ENCODE measurements at places on chromosomes 13 and 19.

- no peak for DNase-seq
Measured at GRCh38 chr19:48686088-48686487, 9.7 kb upstream of the FUT2 start.

GRCh38 chr19:5977222-5977784 is 637 bp downstream of the RANBP3 start:
- DNase-seq: no peak

GRCh38 chr13:19791953-19792537 is 9.3 kb upstream of the PSPC1 start:
- DNase-seq: no peak

- no peak for DNase-seq
Measured at GRCh38 chr13:43360171-43360570, 336.8 kb downstream of the DNAJC15 start.

- DNase-seq: no peak
Measured at GRCh38 chr19:35205733-35206323, 22.7 kb downstream of the FAM187B start.

DNA sequence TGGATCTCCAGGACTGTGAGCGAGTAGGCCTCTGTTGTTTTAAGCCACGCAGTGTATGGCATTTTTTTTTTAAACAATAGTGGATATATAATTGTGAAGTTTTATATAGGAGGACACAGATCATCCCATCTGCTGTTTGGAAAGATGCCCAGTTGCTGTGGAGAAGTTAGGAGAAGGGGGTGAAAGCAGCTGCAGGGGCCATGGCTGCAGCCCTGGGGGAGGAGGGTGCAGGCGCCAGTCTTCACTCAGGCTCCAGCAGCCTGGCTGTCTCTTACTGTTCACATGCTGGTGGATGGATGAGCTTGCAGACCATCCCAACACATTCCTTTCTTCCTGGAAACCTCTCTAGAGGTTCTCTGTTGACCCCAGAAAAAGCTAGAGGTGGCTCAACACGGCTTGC is 242.3 kb downstream of the TEX29 start:
- DNase-seq: no peak

DNA sequence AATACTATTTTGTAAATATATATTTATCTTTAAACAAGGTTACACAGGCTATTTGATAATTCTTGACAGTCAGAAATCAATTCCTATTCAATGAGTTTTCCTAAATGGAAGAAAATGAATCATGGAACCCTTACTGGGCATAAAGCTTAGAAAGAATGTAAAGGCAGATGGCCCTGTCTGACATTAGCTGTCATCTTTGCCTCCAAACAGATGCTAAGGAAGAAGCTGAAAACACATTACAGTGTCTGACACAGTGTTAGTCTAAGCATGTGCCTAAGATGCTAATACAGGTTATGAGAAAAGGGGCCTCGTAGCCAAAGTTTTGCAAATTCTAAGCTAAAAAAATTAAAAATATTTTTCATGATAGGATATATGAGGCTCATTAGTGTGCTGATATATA is 112.8 kb downstream of the ITGBL1 start:
- no peak for DNase-seq

GRCh38 chr19:35349614-35350521 is 2.2 kb downstream of the FFAR1 start:
- DNase-seq: no peak

DNA sequence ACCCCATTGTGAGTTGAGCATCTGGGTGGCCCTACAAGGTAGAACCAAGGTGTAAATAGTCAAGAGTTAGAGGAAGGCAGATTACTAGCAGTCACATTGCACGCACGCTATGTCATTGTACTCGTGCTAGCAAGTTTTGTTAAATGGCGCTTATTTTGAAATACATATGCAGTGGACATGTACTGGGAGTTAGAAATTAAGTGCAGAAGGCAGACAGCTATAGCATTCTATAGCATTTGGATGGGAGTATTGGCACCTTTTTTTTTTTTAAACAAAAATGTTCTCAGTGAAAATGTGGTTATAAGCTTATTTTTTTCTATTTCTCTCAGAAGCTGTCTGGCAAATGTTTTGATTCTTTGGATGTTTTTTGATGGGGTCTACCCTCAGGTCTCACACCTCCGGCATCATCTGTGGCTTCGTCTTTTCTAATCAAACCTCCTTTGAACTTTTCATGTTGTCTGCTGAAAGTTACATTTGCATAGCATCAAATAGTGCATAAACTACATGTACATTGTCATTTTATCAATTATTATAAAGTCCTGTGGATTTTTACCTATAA is 68.1 kb downstream of the ARHGEF7 start:
- no peak for DNase-seq

GRCh38 chr13:91539286-91540157 is 141.1 kb downstream of the GPC5 start:
- DNase-seq: no peak

DNA sequence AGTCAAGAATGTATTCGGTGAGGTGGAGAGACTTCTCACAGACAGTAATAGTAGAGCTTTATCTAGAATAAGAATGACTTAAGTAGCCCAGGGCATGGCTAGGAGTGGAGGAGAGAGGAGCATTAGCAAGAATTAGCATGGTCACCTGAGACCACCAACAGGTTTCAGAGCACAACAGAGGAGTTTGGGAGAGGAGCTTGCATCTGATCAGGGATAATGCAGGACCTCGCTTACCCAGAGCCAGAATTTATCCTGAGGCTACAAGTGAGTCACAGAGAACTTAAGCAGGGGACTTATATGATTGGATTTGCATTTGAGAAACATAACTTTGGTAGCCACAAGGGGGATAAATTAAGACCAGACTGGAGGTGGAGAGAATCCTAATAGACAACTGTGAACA is 102.1 kb upstream of the FNDC3A start:
- no peak for DNase-seq

DNA sequence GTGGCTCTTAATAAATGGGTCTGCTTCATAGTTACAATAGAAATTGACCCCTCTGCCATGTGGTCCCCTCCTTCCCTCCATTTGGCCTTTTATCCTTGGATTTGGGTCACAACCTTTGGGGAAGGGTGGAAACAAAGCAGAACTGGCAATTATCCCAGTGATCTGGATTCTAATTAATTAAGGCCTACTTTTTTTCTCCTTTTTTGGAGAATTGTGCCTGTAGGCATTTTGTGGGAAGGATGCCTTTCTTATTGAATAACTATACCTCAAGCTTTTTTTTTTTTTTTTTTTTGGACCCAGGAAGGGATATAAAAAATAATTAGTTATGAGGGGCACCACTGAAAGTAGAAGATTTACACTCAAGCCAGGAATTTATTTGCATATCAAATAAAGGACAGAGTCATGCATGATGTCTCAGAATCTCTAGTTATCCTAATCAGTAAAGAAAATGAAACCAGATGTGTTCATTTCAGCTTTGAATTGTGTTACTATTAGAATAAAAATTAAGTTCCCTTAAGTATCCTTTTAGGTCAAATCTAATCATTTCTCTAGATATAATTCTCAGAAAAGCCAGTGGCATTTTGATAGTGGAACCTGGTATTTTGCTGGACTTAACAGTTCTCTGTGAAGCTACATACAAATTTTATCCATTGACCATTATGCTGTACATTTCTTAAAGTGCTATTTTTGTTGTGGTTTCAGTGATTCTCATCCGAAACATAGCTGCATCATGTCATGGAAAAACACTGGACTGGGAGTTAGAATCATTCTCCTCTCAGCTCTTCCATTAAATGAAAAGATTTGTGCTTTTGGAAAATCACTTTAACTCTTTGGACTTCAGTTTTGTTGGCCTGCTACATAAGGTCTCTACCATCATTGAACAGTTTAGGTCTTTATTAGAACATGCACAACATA is 129.3 kb downstream of the KCNRG start:
- DNase-seq: no peak

- peak; percentile 48 for DNase-seq
Measured at GRCh38 chr13:20565115-20565736, 1.7 kb upstream of the IFT88 start.

DNA sequence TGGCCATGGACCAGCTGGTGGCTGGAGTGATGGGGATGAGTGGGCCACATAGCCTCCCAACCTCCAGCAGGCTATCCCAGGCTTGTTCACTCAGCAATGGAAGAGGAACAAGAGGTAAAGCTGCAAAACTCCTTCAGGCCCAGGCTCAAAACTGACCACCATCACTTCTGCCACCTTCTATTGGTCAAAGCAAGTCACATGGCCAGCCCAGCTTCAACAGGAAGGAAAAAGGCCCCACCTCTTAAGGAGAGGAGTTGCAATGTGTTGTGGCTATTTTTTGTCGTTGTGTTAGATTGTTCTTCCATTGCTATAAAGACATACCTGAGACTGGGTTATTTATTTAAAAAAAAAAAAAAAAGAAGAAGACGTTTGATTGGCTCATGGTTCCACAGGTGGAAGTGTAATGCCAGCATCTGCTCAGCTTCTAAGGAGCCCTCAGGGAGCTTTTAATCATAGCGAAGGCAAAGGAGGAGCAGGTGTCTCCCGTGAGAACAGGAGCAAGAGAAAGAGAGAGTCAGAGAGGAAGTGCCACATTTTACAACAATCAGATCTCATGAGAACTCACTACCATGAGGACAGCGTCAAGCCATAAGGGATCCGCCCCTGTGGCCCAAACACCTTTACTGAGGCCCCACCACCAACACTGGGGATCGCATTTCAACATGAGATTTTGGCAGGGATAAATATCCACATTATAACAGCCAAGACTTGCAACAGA is 5.4 kb downstream of the IGSF23 start:
- DNase-seq: no peak

- no peak for DNase-seq
Measured at GRCh38 chr13:29957320-29957719, 106.9 kb upstream of the UBL3 start.

DNA sequence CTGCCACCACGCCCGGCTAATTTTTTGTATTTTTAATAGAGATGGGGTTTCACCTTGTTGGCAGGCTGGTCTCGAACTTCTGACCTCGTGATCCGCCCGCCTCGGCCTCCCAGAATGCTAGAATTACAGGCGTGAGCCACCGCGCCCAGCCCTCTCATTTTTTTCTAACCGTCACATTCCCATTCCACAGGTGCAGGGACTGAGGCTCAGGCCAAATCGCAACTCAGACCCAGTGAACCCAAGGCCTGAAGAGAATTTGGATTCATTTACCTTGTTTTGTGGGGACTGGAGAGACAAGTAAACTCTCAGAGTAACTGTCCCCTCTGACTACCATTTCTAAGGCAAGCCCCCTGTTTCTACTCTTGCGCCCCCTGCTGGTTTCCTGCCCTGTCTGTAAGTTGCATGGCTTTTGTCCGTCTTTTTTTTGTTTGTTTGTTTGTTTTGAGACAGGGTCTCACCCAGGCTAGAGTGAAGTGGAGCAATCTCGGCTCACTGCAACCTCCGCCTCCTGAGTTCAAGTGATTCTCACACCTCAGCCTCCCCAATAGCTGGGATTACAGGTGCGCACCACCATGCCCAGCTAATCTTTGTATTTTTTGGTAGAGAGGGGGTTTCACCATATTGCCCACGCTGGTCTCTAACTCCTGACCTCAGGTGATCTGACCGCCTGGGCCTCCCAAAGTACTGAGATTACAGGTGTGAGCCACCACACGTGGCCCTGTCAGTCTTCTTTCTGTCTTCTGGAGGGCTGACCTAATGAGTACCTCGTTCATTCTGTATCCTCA is 2.3 kb upstream of the STRN4 start:
- DNase-seq: peak; percentile 82

DNA sequence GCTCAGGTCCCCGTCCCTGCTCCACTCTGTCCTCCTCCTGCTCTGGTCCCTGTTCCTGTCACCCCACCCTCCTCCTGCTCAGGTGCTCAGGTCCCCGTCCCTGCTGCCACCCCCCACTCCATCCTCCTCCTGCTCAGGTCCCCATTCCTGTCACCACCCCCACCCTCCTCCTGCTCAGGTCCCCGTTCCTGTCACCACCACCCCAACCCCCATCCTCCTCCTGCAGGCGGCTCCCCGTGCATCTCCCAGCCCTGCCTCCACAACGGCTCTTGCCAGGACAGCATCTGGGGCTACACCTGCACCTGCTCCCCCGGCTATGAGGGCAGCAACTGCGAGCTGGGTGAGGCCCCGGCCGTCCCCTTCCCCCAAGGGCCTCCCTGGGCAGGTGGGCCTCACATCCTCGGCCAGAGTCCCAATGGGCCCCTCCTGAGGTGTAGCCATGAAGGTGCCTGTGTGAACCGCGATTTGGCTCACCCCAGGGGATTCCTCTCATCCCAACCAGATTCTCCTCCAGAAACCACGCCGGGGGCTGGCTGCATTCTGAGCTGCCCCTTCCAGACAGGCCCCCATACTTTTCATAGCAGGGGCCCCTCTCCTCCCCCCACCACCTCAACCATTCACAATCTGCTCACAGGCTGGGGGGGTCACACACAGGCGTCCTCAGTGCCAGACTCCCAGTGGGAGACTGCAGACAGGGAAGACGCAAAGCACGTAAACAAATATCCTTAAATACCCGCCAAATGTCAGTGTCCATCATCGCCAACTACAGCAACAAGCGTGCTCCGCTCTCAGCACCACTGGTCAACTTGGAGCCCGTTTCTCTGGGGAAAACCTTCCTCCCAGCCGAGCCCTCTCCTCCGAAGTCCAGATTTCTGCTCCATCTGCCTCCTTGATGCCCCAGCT is 4.6 kb downstream of the PROZ start:
- peak; percentile 14 for DNase-seq

GRCh38 chr13:77429320-77430142 is 102.6 kb upstream of the MYCBP2 start:
- peak; percentile 48 for DNase-seq

Measured in activated CD4-positive, alpha-beta T cell treated with anti-CD3 and anti-CD28 coated beads, Interleukin-2, Interleukin-6, amounts not matched to agents 100 ng/mL and 50 ng/mL, durations not matched to agents 16 hours and 8 hours (primary cell).